ENCODE measurements at places on chromosomes 3 and 15.

GRCh38 chr15:61989667-61990066 is 70.6 kb downstream of the VPS13C start:
- H3K27me3 ChIP-seq: no peaks in the 10 kb centered on the region
- H3K36me3 ChIP-seq: peaks cover 37% of the 10 kb centered on the region
- H3K27ac ChIP-seq: no peak overlapping the region
- no peaks in the 10 kb centered on the region for H3K4me1 ChIP-seq

DNA sequence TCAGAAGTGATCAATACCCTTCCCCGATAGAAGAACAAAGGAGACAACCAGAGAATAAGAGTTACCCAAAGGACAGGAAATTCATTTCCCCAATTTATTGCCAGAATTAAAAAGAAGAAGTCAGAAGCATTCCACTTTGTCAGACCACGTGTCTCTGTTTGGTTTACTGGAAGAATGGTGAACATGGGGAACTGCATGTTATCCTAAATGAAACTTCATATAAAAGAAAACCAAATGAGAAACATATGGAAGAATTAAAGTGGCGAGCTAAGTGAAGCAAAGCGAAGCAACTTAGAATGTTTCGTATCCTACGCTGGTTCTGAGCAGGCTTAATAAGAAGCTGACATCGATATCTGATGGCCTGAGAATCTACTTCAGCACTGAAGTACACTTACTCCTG is 190.7 kb downstream of the MAGI1 start:
- H3K36me3 ChIP-seq: no peaks in the 10 kb centered on the region
- no peaks in the 10 kb centered on the region for H3K27me3 ChIP-seq
- DNase-seq: no peak
- H3K4me3 ChIP-seq: no peak overlapping the region
- no peaks in the 10 kb centered on the region for H3K4me1 ChIP-seq

DNA sequence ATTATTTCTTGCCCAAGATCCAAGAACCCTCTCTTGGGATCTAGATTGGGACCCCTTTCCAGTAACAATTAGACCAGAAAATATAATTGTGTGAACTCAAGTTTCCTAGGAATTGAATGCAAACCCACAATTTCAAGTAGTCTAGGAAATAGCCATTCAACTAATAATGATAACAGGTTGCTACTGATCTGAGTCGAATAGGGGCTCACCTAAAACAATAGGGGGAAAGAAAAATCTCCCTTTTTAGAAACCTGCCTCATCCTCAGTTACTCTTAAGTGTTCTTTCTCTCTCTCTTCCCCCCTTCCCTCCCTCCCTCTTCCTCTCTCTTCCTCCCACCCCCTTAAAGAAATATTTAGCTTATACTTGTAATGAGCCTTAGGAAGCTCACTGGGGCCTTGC is 555.3 kb downstream of the IGSF11 start:
- H3K27ac ChIP-seq: no peak overlapping the region
- no peak overlapping the region for H3K4me3 ChIP-seq
- H3K36me3 ChIP-seq: no peaks in the 10 kb centered on the region
- DNase-seq: no peak

DNA sequence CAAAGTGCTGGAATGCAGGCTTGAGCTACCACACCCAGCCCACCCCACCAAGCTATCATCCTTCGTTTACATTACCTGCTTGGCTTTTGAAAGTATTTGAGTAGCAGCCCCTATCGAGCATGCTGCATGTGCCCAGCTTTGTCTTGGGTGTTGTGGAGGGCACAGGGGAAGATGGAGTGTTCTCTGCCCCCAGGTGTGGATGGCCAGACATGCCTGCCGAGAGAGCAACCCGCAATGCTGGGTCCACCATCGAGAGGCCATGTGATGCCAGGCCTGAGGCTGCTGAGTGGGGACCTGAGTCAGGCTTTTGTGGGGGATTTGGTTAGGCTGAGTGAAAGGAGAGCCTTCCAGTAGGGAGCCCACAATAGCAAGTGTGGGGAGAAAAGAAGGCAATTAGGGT is 25.9 kb downstream of the FOXL2NB start:
- H3K4me1 ChIP-seq: no peaks in the 10 kb centered on the region
- H3K4me3 ChIP-seq: no peak overlapping the region
- H3K27ac ChIP-seq: no peak overlapping the region
- no peak for DNase-seq

- no peaks in the 10 kb centered on the region for H3K36me3 ChIP-seq
- no peak overlapping the region for H3K4me3 ChIP-seq
- H3K27ac ChIP-seq: no peak overlapping the region
Observed at GRCh38 chr3:127894481-127894880, 20.6 kb upstream of the KBTBD12 start.

- no peak for DNase-seq
- no peaks in the 10 kb centered on the region for H3K36me3 ChIP-seq
- no peak overlapping the region for H3K27ac ChIP-seq
- no peak overlapping the region for H3K4me3 ChIP-seq
Observed at GRCh38 chr3:172564499-172564898, 41.3 kb upstream of the TNFSF10 start.

- H3K4me1 ChIP-seq: no peaks in the 10 kb centered on the region
- H3K4me3 ChIP-seq: no peak overlapping the region
- no peak for DNase-seq
- H3K36me3 ChIP-seq: no peaks in the 10 kb centered on the region
- no peak overlapping the region for H3K27ac ChIP-seq
- H3K27me3 ChIP-seq: no peaks in the 10 kb centered on the region
Observed at GRCh38 chr3:188434594-188434993, 280.6 kb downstream of the LPP start.

- H3K27me3 ChIP-seq: no peaks in the 10 kb centered on the region
- H3K4me3 ChIP-seq: peak overlapping the region; percentile 86
- no peak for DNase-seq
- peak overlapping the region; percentile 90 for H3K27ac ChIP-seq
- no peaks in the 10 kb centered on the region for H3K36me3 ChIP-seq
Observed at GRCh38 chr15:60593170-60593478, 114.2 kb upstream of the ICE2 start.

DNA sequence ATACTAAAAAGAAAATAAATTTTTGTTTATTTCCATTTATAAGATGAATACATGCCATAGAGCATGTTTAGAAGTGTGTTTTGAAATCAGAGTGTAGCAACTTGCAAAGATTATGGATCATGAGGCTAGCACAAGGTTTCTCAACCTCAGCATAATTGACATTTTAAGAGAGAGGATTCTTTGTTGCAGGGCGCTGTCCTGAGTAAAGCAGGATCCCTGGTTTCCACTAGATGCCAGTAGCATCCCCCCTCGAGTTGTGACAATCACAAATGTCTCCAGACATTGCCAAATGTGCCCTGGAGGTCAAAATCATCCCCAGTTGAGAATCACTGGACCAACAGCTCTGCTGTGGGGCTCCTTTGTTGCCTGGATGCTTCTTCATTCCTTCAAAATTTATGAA is 128.5 kb upstream of the RBMS3 start:
- no peak overlapping the region for H3K4me3 ChIP-seq
- no peaks in the 10 kb centered on the region for H3K36me3 ChIP-seq
- H3K4me1 ChIP-seq: no peaks in the 10 kb centered on the region
- DNase-seq: no peak
- no peaks in the 10 kb centered on the region for H3K27me3 ChIP-seq
- no peak overlapping the region for H3K27ac ChIP-seq

GRCh38 chr15:67783303-67783702 is 42.0 kb upstream of the SKOR1 start:
- H3K4me1 ChIP-seq: no peaks in the 10 kb centered on the region
- H3K4me3 ChIP-seq: no peak overlapping the region
- H3K27ac ChIP-seq: no peak overlapping the region
- H3K36me3 ChIP-seq: peaks cover 7% of the 10 kb centered on the region
- H3K27me3 ChIP-seq: no peaks in the 10 kb centered on the region

GRCh38 chr15:62782071-62782841 is 260.3 kb upstream of the TPM1 start:
- no peak for DNase-seq
- H3K27ac ChIP-seq: no peak overlapping the region
- peaks cover 18% of the 10 kb centered on the region for H3K36me3 ChIP-seq

- H3K27ac ChIP-seq: no peak overlapping the region
- H3K4me3 ChIP-seq: no peak overlapping the region
- DNase-seq: no peak
- no peaks in the 10 kb centered on the region for H3K36me3 ChIP-seq
- H3K4me1 ChIP-seq: no peaks in the 10 kb centered on the region
Observed at GRCh38 chr3:60980342-60980692, 270.9 kb downstream of the FHIT start.

Data from Peyer's patch (tissue), 4 donors.